ENCODE measurements at places on chromosomes 16 and 17.

DNA sequence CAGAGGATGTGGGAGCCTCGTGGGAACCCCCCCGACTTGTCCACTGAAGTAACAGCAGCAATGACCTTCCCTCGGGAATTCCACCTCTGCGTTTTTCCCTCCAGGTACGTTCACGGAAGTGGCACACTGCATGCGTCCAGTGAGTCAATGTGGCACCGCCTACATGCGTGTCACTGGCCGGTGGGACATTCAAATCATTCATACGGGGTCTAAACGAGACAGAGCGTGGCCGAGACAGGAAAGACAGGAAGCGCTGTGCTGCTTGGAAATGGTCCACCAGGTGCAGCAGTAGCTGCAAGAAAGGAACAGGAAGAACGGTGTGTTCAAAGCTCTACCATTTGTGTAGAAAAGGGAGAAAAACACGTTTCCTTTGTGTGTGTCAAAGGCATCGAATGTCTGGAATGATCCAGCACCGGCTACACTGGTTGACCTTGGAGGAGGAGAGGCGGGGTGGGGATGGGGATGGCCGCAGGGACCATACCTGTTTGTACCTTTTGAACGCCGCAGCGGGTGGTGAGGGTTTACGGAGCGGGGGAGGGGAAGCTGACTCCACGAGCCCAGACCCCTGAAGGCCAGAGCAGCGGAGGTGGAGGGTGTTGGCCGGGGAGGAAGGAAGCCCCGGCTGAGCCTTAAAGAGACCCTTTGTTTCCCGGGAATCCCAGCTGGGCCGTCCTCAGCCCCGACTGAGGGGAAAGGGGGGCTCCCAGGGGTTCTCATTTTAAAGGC, 1.7 kb upstream of the PGAP6 start:
- no peak for DNase-seq

DNA sequence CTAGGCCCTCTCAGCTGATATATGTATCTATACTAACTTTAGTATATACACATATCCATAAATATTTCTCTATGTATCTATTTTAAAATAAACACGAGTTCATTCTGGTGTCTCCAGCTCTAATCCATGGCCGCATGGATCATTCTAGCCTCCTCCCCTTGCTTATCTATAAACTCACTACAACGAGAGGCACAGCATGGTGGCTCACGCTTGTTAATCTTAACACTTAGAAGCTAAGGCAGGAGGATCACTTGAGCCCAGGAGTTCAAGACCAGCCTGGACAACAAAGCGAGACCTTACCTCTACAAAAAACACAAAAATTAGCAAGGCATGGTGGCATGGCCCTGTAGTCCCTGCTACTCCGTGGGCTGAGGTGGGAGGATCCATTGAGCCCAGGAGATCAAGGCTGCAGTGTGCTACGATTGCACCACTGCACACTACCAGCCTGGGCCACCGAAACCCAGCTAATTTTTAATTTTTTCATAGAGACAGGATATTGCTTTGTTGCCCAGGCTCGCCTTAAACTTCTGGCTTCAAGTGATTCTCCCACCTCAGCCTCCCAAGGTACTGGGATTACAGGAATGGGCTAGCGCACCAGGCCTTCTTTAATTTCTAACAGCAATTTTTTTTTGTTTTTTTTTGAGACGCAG, 3.9 kb upstream of the ZNF207 start:
- DNase-seq = no peak

GRCh38 chr17:59761385-59762048, 54.1 kb downstream of the VMP1 start:
- DNase-seq = no peak

DNA sequence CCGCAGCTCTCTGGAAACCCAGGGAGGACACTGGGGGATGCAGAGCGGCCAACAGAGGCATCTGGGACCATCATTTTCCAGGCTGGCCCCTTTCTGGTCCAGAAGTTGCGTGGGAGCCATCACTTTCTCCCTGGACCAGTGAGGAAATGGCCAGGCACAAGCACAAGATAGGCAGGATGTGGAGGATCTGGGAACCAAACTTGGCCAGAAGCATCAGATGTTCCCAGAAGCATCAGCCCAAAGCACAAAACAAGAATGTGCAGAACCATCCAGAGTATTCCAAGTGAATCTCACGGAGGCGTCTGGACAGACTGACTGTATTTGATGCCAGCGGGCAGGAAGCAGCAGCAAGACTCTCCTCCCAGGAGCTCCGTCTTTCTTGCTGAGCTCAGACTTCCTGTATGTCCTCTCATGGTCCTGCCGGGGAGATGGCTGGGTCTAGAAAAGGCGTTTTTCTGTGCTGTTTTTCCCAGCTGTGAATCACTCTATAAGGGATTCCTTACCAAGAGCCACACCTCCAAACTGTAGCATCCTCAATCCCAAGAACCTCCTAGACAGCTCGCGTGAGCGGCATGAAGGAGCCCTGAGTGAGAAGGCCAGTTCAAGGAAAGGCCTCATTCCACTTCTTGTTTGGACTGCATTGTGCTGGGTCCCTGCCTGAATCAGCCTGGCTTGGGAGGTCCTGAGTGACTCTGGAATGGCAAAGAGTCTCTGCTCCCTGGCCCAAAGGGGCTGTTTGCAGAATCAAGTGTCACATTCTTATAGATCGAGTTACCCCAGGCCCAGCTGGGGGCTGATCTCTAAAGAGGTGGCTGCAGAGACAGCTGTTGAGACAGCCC, 49.5 kb upstream of the MTSS2 start:
- no peak for DNase-seq

DNA sequence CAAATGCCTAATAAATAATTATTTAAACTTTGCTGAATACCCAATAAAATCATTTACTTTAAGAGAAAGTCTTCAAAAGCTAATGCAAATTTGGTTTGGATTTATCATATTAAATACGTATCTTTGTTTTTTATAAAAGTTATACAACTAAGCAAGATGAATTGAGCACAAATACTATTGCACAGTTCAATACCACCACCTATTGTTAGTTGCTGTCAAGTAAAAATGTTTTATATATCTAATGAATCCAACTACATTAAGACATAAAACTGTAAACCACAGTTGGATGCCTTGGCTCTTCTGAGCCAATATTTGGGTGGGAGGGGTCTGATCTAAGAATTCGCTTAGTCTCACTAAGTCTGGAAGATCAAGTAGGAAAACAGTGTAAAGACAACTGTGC, 7.7 kb downstream of the FBXL20 start:
- DNase-seq = no peak

DNA sequence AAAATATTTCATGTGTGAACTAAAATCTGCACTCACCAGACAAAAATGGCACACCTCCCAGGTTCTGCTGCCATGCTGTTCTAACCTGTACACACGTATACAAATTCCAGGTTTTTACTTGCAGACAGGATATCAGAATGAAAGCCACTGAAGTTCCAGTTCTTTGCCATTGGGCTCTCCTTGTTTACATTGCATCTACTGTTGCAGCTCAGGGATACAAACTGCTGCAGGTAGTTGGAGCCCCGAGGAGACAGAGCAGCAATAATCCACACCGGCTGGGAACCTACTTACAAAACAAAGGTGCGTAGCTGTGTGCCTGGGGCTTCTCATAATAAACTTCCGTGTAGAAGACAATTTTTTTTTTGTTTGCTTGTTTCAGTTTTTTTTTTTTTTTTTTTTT, 59.6 kb downstream of the HAPSTR1 start:
- no peak for DNase-seq

DNA sequence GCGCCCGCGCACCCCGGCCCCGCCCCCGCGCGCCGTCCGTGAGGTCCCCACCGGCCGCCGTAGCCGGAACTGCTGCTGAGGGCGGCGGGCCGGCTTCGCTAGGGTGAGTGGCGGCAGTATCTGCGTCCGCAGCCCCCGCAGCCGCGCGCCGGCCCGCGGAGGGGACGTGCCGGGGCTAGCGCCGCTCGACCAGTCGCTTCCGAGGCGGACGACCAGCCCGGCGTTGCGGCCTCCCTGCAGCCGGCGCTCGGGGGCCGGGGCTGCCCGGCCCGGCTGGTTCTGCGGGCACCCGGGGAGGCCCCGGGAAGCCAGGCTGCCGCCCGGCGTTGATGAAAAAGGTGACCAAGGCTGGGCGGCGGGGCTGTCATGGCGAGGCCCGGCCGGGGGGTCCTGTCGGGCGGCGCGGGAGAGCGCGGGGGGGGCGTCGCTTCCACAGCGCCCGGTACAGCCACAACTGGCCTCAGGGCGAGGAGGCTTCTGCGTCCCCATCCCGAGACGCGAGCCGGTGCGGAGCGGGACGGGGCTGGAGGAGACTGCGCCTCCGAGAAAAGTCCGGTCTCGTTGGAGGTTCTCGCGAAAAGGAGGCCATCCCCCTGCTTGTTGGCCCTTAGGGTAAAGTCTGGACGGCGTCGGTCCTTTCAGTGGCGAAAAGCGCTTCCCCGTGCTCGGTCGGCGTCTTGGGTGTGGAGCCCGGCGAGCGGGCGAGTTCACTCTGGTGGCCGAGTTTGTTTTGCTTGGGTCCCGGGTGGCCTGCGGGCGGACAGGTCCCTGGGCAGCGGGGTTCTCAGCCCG, at the start of gene CRAMP1:
CRAMP1 (plus strand) TSS at position 41 of the 792 bp plus-strand sequence. CDS start 2,280 bp downstream, outside the sequence.
- DNase-seq = no peak

DNA sequence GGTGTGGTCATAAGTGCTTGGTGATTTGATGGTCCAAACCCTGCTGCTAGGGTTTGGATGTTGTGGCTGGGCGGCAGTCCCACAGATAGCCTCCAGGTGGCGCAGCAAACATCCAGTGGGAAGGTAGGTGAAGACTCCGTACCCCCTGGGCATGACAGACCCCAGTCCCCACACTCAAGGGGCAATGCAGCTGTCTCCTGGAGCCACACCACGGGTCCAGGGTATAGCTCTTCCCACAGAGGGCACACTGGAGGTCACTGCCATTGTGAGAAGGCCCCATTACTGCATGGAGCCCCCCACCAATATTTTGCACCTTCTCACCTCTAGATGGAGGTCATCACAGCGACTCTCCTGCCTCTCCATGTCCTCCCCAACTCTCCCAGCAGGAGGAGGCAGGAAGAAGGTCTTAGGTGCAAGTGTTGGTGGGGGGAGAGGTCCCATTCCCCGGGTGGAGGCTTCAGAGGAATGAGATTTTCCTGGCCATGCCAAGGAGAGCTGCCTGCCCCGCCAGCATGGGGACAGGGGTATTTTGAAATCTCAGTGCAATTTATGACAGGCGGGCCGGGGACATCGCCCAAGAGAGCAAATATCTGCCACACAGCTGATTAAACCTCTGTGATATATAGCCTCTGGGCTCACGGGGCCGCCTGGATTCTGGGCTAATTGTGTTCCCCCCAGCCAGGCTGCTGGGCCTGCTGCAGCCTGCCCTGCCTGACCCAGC, 17.1 kb upstream of the C17orf113 start:
- peak; percentile 39 for DNase-seq

DNA sequence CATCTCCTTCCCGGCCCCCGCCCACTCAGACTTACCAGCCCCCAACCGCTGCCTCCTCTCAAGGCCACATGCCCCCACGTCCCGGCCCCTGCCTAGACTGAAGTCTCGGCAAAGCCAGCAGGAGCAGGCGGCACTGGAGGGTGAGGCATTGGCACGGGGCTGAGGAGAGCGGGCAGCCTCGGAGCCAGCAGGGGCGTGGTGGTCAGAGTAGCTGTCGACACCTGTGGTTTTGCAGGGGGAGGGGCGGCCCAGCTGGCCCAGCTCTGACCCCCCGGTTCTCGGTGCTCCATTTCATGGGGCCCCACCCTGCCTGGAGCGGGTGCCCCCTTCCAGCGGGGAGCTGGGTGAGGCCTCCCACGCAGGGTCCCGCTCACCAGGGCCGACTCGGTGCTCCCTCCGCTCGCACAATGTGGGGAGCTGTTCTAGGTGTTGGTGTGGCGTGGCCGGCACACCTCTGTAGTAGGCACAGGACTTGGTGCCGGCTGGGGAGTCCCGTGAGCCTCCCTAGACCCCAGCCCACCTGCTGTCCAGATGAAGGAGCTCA, 4.7 kb downstream of the CDH15 start:
- no peak for DNase-seq

DNA sequence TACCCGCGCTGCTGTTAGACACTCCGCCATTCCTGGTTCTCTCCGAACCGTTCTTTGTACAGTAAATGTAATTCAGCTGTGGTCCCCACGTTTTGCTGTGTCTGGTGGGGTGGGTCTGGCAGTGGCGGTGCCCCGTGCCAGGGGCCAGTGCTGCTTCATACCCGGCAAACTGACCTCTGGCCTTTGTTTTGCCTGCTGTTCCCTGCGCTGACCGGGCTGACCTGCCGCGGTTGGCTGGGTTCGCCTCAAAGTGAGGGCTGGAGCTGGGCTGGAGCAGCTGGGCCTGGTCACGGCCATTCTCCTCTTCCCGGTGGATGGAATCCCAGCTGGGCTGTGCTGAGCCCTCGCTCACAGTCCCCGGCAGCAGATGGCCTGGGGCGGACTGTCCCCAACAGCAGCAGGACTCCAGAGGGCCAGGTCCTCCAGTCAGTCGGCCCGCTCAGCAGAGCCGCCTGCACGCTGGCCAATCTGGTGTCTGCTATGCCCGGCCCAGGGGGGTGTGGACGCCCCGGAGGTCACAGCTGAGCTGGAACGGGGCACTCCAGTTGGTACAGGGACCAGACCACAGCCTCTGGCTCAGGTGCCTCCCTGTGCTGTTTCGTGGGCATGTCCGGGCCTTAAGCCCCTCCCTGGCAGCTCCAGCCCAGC, 1.5 kb upstream of the WFIKKN1 start:
- DNase-seq = no peak

- DNase-seq = no peak
These were observed 3.3 kb upstream of the NACA2 start for GRCh38 chr17:61594294-61594825.

DNA sequence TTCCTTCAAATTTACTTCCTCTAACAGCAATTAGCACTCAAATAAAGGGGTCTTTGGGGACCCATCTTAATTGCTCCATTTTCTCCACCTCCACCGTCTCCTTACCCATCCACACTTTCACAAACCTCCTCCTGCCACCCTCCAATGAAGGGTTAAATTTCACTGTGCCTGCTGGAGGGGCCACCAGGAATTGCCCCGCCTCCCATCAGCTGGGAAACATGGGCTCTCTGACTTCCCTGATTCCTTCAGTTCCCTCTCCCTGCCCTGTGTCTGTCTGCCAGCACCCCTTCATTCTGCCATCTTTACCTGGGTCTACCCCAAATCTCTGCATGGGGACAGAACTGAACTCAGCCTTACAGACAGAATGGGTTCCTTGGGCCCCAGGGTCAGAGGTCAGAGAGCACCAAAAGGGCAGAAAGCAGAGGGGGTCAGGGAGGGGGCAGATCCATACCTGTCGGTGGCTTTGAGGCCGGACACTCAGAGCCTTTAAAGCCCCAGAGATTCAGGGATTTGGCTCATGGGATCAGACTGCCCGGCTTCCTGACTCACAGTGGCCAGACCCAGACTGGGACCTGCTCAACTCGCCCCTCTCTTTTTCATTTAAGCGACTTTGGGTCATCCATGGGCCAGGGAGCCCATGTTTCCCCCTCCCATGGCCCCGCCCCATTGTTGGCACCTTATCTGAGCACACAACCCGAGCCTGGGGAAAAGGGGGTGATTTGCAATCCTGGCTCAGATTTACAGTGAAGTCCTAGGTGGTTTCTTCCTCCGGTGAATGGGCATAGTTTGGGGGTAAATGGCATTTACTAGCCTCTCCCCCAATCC, 17.6 kb upstream of the SP2 start:
- no peak for DNase-seq

GRCh38 chr16:80743273-80743672, 61.1 kb downstream of the CDYL2 start:
- no peak for DNase-seq

- DNase-seq = peak; percentile 71
These were observed 1.4 kb downstream of the PHF23 start for GRCh38 chr17:7237761-7238419.

All from activated CD4-positive, CD25-positive, alpha-beta regulatory T cell (primary cell).